ENCODE measurements at places on chromosomes 16 and 17.

DNA sequence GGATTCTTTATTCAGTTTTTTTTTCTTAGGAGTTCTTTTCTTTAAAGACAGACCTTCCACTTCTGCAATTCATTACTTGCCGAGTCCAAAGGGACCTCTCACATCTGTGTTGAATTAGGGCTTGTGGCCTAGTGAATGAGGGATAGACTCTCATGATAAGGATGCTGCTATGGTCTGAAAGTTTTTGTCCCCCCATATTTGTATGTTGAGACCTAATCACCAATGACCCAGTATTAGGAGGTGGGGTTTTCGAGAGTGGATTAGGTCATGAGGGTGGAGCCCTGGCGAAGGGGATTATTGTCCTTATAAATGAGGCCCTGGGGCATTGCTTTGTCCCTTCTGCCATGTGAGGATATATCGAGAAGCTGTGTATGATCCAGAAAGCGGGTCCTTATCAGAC, 9.5 kb downstream of the KRT12 start:
- no peak for DNase-seq

GRCh38 chr17:3543453-3543852, 14.2 kb downstream of the TRPV3 start:
- no peak for DNase-seq

DNA sequence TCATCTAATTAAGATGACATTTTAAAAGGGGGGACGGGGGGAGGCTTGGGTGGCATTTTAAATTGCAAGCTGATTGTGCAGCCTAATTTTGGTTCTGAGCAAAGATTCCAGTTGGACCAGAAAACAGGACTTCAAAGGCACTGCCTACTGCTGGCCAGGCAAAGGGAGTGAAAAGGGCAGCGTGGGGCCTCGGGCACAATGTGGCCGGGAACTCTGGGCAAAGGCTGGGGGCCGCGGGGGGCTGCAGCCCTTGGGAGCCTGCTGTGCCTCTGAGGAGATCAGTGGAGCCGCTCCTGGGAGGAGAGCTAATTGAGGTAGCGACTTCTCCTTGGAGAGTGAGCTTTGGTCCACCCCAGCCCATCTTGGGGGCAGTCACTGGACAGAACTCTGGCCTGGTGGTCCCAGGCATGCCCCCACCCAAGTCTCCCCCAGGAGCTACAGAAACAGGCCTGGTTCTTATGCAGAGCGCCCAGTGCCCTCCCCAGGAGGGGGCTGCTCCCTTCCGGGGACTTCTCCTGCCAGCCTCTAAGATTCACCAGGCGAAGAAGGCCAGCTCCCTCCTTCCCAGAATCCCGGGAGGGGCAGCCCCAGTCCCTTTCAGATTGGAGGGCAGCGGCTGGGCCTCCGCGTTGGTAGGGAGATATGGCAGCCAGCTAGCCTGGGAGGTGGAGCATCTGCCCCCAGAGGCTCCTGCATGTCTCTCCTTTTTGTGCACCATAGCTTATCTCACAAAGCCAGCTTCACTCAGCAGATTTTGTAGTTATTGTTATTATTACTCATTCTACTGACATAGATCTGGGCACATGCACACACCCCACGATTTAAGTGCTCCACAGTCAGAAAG, 115.6 kb downstream of the GNAO1 start:
- DNase-seq, result no peak

DNA sequence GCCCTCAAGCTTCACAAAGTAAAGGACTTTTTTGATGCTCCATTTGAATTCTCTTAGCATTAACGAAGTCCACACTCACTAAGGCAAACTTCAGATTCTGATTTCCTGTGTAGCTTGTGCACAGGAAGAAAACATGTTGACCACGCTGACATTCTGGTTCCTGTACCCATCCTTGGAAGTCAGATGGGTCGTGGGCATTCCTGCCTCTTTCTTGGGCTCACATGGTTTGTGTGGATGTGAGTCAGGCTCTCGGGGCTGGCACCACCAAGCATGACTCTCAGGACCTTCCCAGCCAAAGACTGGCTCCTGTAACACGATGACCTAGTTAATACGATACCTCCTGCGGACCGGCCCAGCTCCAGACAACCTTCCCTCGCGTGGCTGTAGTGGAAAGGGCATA, 32.8 kb downstream of the ARSG start:
- DNase-seq, result no peak

DNA sequence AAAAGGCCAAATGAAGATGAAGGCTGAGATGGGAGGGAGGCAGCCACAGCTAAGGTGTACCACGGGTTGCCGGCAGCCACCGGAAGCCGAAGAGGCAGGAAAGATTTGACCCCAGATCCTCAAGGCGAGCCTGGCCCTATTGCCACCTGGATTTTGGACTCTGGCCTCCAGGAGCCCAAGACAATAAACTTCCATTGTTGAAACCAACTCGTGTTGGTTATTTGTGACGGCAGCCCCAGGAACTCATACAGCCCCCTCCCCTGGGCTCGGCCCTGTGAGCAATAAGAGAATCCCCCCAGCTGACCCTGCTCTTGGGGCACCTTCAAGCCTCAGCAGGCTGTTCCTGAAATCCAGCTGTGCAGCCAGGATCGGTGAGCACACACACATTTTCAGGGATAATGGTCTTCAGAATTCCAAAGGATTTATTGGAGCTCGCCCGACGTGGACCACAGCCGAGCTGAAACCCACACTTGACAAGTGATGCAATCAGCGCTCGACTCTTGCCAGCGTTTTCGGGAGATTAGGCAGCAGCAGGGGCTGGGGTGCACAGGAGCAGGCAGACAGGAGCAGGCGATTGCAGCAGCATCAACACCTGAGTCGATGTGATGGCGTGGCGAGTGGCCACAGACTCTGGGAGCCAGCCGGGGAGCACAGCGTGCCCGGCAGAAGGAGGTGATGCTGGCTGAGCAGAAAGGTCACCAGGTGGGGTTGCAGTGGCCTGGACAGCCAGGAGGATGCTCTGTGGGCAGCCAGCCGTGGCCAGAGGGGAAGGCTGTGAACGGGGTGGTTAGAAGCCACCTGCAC, 22.4 kb upstream of the CBX4 start:
- DNase-seq, result no peak

DNA sequence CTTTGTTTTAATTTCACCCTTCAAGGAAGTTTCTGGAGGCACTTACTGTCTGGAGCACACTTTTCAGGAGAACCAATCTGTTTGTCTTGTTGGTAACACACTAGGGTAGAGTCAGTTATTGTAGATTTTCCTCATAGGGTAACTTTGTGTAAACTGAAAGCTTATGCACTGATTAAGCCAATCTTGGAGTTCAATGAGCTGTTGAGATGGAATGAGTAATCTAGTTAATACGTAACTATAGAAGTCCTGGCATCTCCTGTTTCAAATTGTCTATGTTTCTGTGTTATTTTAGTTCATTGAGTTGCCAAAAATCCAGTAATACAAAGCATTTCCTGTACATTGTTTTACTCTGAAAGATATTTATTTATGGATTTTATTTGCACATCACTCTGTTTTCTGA, 111.6 kb upstream of the HAS3 start:
- no peak for DNase-seq

GRCh38 chr16:81818905-81819304, 39.8 kb downstream of the PLCG2 start:
- DNase-seq, result no peak

DNA sequence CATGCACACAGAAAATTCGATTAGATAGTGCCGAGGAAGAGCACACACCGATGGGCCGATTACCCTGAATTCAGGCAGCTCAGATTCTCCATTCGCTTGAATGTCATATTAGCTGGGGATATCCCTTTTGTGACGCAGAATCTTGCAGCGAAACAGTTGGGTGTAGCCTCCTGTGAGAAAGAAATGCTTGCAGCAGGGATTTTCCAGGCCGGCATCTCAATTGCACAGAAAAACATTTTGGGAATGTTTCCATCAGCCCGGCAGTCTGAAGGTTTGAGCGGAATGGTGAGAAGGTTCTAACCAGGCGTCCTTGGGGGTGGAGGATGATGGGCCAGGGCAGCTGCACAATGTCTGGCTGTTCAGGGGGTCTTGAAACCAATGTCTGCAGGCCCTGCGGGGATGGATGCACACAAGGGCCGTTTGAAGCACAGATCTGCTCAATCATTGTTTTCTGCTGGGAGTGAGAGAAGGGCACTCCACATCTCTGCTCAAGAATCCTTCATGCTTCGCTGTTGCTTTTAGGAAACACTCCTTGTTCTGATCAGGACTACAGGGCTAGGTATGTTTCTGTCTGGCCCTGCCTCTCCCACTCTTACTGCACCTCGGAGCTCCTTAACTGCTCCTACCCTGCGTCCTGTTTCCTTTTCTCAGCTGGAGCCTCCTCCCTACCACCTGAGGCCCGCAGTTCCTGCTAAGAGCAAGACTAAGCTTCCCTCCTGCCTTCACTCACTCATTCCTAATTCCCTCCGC, 94.6 kb downstream of the CMIP start:
- DNase-seq, result no peak

- no peak for DNase-seq
These were observed 182.5 kb downstream of the SNX29 start for GRCh38 chr16:12159028-12159427.

GRCh38 chr17:50425682-50426471, at the start of gene ACSF2:
TSS of gene ACSF2 (plus strand) at chr17:50426218. CDS start at chr17:50426262, 44 bp downstream.
- DNase-seq, result peak; percentile 82

DNA sequence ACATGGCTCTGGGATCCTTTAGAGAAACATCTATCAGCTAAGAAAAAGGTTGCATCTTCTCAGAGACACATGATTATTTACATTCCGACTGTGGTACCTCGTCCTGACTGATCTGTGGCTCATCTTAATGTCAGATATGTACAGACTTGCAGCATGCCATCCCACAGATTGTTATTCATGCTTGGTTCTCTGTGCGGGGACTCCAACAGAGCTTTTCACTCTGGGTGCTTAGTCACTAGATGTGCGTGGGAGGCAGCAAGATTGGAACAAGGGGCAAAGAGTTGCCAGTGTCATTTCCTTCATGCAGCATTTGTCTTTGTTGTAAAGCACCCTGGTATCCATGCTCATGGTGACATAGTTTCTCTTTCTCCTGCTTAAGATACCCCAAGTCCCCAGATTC, 179.1 kb upstream of the CACNG5 start:
- DNase-seq, result no peak

GRCh38 chr17:82108496-82108945, 10.5 kb upstream of the FASN start:
- no peak for DNase-seq

DNA sequence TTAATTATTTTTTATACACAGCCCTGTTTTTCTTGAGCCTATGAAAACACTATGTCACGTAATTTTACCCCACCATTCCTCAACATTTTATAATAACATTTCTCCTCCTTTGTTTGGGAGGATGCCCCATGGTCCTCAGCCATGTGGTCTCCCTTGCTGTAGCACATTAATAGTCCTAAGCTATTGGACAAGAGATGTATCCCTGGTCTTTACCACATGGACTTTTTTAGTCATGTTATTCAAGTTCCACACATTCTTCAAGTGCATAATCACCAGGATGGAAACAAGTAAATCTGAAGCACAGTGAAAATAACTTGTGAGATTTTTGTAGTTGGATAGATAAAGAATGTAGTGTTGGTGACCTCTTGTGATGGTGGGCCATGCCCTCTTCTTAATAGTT, 2.0 kb upstream of the KRTAP2-3 start:
- DNase-seq, result no peak

DNA sequence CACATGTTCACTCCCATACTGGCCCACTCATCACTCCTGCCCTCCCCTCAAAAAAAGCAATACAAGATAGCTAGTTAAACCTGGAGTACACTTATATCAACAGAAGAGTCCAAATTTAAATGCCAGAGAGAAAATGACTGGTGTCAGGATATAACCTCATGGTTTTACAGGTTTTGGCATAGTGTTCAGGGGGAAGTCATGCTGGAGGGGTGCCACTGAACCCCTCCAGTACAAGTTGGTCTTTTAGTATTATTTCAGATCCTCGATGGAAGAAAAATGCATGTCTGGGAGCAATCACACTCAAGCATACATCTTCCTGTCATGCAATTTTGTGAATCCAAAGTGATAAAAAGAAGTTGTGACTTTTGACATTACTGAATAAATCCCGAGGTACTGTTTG, 10.5 kb downstream of the NACA2 start:
- no peak for DNase-seq

- DNase-seq, result no peak
These were observed 5.1 kb upstream of the LGALS9 start for GRCh38 chr17:27625856-27626255.

DNA sequence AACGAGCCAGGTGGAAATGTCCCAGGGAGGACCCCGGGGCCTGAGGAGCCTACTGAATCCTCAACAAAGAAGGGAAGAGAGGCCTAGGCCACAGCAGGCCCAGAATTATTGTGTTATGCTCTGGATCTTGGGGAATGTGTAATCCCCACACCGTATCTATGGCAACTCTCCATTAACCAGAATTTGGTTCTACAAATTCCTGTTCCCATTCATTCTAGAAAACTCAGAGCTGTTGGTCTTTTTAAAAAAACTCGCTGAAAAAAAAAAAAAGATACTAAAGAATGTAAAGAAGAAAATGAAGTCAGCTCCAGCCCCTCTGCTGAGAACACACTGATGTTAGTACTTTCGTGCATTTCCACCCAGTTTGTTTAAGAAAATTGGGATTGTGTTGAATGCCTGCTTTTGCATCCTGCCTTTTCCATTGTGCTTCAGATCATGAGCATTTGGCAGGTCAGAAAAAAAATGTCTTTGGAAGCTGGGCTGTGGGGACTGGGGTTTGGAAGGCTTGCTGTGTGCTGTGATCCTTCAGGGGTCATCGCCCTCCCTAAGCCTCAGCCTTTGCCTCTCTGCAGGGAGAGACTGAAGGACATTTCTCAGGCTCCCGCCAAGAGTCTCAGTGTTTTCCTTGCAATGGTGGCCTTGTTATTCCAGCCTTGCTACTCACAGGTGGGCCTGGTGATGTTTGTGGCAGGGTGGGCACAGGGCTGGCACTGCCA, 69.5 kb downstream of the SREBF1 start:
- DNase-seq, result no peak

DNA sequence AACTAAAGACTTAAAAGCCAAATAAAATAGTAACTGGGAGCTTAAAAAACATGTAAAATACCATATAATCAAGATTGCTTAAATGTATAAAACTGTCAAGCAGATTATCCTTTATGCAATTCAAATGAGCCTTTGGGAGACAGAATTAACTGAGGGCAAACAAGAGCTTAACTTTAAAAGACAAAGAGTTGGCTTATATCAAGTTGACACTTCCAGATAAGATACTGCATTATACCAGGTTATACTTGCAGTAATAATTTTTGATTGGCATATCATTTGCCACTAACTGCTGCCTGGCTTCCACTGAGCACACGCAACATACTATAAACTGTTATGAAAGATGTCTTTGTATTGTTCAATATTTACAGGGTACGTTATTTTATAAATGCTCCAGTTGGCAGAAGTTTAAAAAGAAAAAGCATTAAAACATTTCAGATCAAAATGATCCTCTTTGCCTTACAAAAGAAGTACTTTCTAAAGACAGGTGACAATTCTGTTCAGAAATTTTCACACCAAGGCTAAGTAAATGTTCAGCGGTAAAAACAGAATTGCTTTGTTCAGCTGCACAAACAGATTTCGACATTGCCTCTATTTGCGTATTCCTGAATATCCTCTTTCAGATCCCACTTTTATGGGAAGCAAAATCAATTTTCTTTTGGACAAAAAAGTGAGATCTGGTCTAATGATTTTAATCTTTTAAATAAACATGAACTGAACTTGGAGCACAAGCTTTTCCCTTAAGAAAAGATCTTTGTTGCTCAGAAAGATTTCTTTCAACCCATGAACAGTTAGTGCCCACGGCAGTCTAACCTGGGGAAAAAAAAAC, 50.7 kb downstream of the TOX3 start:
- DNase-seq, result no peak

GRCh38 chr17:68878226-68878885, 76.8 kb downstream of the ABCA8 start:
- no peak for DNase-seq
